ENCODE measurements at places on chromosomes 6 and 20.
A peak's percentile ranks its signal among the peaks of the same experiment; 100 is the strongest.

GRCh38 chr6:26305641-26305969 lies 59.4 kb upstream of the BTN3A2 start:
- no peak for DNase-seq

DNA sequence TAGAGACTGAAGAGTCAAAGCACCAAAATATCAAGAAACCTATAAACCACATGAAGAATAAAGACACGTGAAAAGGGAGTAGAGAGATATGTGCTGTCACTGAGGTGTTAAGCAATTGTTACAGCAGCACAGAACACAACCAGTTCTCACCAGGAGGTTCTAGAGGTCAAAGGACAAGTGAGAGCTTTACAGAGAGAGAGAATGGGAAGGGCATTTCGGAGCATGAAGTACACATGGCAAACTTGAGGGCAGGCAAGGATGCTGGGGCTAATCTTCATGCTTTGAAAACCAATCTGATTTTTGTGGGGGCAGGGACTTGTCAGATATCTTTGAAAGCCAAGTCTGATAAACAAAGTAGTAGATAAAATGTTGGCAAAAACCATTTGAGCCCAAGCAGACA lies 142.3 kb upstream of the NRSN1 start:
- DNase-seq = no peak

DNA sequence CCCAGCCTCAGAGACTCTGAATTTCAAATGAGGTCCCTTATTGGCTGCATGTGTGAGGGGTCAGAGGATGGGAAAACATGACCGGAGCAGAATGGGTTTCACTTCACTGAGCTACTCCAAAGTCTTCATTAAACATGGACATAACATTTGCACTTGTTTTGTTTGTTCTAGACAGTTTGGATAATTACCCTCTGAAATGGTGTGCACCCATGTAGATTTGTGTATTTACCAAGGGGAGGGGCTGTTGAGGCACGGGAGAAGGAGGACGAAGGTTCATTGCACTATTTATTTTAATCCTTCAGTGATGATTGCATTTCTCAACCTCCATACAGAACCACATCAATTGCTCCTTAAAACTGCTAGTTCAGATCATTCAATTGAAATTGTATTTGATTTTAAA lies 364.2 kb downstream of the TFAP2B start:
- no peak for DNase-seq

GRCh38 chr6:151186804-151187330 lies 52.9 kb upstream of the AKAP12 start:
- DNase-seq = no peak

- no peak for DNase-seq
These were observed 49.4 kb downstream of the PDSS2 start for GRCh38 chr6:107409942-107410341.

- DNase-seq = peak; percentile 49
These were observed 146.5 kb upstream of the ZNF217 start for GRCh38 chr20:53739799-53740785.

GRCh38 chr20:47354714-47355488 lies 1.6 kb downstream of the ZMYND8 start:
- DNase-seq = peak; percentile 58

GRCh38 chr6:26159357-26160273 lies 72.4 kb downstream of the HFE start:
- peak; percentile 44 for DNase-seq
